ENCODE measurements at places on chromosomes 7 and 10. TPM values are rescaled to one million over a fixed set of nuclear protein-coding genes. Genes with fewer than 3 reads are reported as not detected.
A peak's percentile ranks its signal among the peaks of the same experiment; 100 is the strongest.

GRCh38 chr7:11747715-11748485 lies 84.1 kb downstream of the THSD7A start:
- DNase-seq, result no peak

- no peak for DNase-seq
These were observed 781.0 kb upstream of the LRRN3 start for GRCh38 chr7:110309941-110310340.

The ASZ1 gene
- polyA plus RNA-seq, result not detected

The CPA4 gene
- 1.9 TPM for polyA plus RNA-seq

DNA sequence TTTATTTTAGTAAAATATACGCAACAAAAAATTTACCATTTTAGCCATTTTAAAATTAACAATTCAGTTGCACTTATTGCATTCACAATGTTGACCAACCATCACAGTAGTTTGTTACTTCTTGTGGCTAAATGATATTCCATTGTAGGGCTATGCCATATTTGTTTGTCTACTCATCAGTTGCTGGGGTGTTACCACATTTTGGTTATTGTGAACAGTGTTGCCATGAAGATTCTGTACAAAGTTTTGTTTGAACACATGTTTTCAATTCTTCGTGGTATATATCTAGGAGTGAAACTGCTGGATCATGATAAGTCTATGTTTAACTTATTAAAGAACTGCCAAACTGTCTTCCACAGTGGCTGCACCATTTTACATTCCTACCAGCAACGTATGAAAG lies 46.3 kb upstream of the ZNF365 start:
- DNase-seq, result no peak

The TRIM50 gene
- polyA plus RNA-seq, result 0.43 TPM

- DNase-seq, result no peak
These were observed 234.7 kb upstream of the CACNA2D1 start for GRCh38 chr7:82678259-82678658.

DNA sequence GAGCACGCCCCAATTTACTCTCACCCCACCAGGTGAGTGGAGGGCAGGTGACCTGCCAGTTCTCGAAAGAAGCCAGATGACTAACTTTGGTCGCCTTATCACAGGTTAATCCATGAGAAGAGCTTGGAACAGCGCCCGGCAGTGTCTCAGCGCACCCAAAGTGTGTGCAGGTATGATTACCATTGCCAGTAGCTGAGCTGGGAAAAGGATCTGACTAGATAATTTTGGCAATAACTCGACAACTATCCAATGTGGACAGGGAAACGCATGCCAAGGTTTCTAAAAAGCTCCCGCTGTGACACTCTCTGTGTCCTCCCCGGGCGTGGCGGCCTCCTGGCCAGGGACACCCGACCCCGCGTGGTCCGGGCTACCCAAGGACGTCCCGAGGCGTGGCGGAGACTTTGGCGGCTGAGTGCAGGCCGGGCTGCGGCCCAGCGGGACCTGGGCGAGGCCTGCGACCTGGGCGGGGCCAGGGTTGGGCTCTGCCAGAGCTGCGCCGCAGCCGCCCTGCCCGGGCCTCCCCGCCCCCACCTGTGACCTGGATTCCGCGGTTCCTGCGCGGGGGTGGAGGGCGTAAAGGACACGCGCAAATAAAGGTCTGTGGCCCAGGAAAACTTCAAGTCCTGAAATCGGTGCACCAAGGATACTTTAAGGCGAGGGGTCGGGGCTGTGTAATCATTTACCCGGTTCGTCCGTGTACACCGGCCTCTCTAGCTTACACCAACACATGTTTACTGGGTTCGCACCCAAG lies 13.7 kb upstream of the WAPL start:
- peak; percentile 40 for DNase-seq

DNA sequence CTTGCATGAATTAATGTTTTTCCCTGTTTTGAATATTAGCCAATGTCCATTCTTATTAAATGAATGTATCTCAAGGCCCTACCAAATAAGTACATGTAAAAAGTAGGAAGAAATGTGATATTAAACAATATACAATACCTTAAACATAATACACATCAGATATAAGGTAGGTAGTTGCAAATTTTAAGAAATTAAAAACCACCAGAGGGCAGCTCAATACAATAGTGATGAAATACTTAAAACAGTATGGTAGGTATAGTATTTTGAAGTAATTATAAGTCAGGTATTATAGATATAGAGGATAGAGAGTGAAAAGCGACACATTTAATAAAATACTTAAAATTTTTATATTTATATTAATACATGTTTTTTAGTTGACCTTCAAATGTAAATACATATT lies 43.6 kb upstream of the CDK14 start:
- peak; percentile 2 for DNase-seq

The ZNF727 gene
- not detected for polyA plus RNA-seq

The TRDMT1 gene
- 7.0 TPM for polyA plus RNA-seq

GRCh38 chr7:104627516-104627915 lies 299.1 kb downstream of the LHFPL3 start:
- DNase-seq, result peak; percentile 12
